A549 treated with ZK216348 at 1 μM for 4 hours (cell line): ENCODE measurements at places on chromosomes 1 and 21. TPM values are rescaled to one million over a fixed set of nuclear protein-coding genes. Genes with fewer than 3 reads are reported as not detected.

Gene KCND3
- total RNA-seq: 0.04 TPM in 1 of 5 replicates, not detected in the others

Gene C1QTNF12
- total RNA-seq: 1.2 to 2.6 TPM (median 2.0 TPM) in 4 of 5 replicates, not detected in the other

Gene LSM10
- total RNA-seq: 30.6 to 46.9 TPM (median 45.1 TPM) in 5 replicates

Gene CCDC181
- total RNA-seq: 0.14 to 0.53 TPM (median 0.18 TPM) in 4 of 5 replicates, not detected in the other

Gene CNR2
- total RNA-seq: not detected in 5 replicates

Gene LAMB3
- 13.9 to 27.8 TPM (median 21.7 TPM) in 5 replicates for total RNA-seq

Gene CCDC190
- total RNA-seq: not detected in 5 replicates

Gene GJA4
- total RNA-seq: not detected in 5 replicates

Gene HPDL
- total RNA-seq: 2.5 to 4.9 TPM (median 4.3 TPM) in 5 replicates

Gene ZNF695
- total RNA-seq: 2.1 to 3.4 TPM (median 2.7 TPM) in 5 replicates

Gene LCE2B
- total RNA-seq: not detected in 5 replicates

Gene RAD54L
- total RNA-seq: 7.8 to 12.9 TPM (median 10.9 TPM) in 5 replicates

Gene TRIM17
- not detected in 5 replicates for total RNA-seq

Gene FAM177B
- total RNA-seq: not detected in 5 replicates

Gene FAM167B
- total RNA-seq: 0.36 to 0.86 TPM (median 0.73 TPM) in 5 replicates

Gene CFAP74
- total RNA-seq: 0.02 to 0.07 TPM in 2 of 5 replicates, not detected in the others

Gene STIL
- 9.3 to 10.9 TPM (median 10.3 TPM) in 5 replicates for total RNA-seq

Gene LCE1A
- total RNA-seq: not detected in 5 replicates

Gene DAB1
- total RNA-seq: not detected in 5 replicates

Gene MAP1LC3C
- 0.18 to 0.22 TPM in 2 of 5 replicates, not detected in the others for total RNA-seq

Gene HPCAL4
- total RNA-seq: 0.19 to 0.36 TPM (median 0.26 TPM) in 5 replicates

Gene SPRR1B
- total RNA-seq: not detected in 5 replicates

Gene PLA2G2A
- not detected in 5 replicates for total RNA-seq

Gene RBM11
- not detected in 5 replicates for total RNA-seq

Gene PRDM16
- total RNA-seq: 0.07 to 0.31 TPM (median 0.27 TPM) in 5 replicates

Gene VN1R5
- total RNA-seq: not detected in 5 replicates
